ENCODE measurements at places on chromosomes 5 and 9.
A peak's percentile ranks its signal among the peaks of the same experiment; 100 is the strongest.

DNA sequence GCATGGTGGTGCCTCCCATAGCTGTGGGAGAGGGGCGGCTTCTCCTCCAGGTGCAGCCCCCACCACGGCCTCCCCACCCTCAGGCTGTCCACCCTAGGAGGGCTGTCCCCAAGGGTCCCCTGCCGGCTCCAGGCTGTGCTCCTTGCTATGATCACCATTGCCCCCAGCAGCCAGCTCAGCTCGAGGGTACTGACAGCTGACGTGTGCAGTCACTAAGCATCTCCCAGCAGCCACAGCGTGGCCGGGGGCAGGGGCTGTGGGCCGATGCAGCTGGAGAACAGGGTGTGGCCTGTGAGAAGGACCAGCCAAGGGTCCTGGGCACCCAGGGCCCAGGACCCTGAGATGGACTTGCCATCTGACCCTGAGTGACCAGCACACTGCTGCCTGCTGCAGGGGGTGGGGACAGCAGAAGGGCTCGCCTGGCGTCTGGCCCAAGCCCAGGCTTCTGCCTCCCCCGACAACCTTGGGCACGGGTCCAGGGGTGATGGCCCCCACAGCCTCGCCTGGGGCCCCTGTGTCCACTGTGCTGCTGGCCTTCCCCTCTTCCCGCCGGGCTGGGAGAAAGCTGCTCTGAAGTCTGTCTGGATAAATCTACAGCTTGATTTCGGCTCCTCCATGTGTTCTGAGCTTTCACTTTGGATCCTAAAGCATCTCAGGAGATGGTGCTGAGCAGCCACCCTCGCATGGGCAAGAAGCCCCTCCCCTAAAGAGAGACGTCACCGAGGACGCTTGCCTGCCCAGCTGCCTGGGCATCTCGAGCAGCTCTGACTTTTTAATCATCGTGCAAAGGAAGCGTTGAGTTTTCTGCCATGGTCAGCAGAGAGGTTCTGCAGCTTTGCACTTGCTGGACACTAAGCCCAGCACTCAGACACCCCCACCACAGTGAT, 5.5 kb downstream of the KCNT1 start:
- no peak for DNase-seq

DNA sequence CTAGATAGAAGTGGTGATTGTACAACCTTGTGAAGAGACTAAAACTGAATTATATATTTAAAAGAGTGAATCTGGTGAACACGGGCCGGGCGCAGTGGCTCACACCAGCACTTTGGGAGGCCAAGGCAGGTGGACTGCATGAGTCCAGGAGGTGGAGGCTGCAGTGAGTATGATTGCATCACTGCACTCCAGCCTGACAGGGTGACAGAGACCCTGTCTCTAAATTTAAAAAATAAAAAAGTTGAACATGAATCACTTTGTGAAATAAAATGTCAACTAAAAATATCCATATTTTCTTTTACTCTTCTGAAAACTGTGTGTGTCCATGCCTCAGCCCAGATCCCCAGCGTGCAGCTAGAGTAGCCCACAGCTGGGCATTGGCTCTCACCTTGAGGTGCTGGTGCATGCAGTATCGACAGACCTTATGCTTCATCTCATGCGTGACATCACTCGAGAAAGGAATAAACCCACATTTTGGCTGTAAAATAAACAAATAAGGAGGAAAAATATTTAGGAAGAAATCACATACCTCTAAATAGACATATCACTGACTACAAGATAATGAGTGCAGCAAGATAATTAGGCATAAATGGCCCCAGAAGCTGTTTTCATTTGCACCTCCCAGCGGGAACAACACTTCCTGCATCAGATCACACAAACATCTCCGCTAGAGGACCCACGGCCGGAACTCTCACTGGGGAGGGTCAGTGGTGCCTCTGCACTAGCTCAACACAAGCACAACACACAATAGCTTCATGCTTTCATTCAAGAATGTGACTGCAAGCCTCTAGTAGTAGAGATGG, 22.1 kb downstream of the IPPK start:
- no peak for DNase-seq

GRCh38 chr9:21831841-21832509, 29.5 kb downstream of the MTAP start:
- DNase-seq = peak; percentile 91

GRCh38 chr9:130555968-130556367, 23.4 kb upstream of the FUBP3 start:
- DNase-seq = peak; percentile 40

GRCh38 chr9:130311408-130312140, 46.0 kb downstream of the HMCN2 start:
- no peak for DNase-seq

DNA sequence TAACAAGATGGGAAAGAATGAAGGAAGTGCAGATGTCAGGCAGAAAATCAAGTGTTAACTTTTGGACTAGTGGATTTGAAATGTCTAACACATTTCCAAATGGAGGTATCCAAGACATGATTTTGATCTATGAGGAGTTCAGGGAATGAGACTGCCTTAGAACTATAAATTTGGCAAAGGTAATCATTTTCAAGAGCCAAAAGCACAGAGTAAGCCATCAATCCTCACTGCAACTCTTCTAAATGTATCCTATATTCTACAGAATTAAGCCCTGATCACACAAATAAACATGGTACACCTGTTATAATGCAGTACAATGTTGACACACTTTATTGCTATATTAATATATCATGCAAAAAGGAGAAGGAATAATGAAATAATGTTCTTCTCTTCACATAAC, 55.6 kb downstream of the SETX start:
- DNase-seq = no peak

- peak; percentile 59 for DNase-seq
These were observed 49.2 kb downstream of the ANXA1 start for GRCh38 chr9:73200694-73201452.

DNA sequence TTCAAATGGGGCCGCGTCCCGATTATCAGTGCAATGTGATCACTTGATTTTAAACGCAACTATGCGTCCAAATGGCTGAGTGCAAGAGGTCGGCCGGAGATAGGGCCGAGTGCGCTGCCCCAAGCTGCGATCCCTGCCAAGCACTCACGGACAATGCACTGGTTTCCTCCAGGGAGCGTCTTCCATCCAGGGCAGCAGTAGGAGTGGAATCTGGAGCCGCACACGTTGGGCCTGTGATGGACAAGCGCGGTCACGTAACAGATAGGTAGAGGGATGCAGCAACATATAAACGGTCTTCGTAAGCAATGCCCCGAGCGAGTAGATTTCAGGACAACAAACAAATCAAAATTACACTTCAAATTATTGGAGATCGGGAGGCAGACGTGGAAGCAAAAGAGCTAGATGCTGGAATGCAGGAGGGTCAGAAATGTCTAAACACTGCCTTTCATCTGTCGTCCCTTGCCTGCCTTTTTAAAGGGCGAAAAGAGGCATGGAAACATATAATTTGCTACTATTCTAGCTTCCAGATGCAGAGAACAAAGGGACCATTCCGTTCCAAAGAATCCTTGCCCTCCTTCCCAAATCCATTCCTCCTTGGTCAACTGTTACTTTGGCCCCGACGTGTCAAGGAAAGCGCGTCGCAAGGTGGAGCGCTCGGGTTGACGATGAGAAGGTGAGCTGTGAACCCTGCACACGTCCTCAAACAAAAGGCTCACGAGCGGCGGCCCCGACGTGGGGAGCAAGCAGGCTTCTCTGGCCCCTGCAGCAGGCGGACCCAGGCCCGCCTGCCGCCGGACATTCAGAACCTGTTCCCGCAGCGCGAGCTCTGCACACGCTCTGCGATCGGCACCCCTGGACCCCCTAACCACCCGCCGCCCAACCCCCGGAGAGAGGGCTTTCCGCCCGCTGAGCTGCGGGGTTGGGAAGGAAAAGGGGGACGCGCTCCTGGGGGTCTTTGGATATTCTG, 1.5 kb downstream of the FBN2 start:
- peak; percentile 39 for DNase-seq

- DNase-seq = no peak
These were observed 34.0 kb downstream of the DAP start for GRCh38 chr5:10726913-10727517.

DNA sequence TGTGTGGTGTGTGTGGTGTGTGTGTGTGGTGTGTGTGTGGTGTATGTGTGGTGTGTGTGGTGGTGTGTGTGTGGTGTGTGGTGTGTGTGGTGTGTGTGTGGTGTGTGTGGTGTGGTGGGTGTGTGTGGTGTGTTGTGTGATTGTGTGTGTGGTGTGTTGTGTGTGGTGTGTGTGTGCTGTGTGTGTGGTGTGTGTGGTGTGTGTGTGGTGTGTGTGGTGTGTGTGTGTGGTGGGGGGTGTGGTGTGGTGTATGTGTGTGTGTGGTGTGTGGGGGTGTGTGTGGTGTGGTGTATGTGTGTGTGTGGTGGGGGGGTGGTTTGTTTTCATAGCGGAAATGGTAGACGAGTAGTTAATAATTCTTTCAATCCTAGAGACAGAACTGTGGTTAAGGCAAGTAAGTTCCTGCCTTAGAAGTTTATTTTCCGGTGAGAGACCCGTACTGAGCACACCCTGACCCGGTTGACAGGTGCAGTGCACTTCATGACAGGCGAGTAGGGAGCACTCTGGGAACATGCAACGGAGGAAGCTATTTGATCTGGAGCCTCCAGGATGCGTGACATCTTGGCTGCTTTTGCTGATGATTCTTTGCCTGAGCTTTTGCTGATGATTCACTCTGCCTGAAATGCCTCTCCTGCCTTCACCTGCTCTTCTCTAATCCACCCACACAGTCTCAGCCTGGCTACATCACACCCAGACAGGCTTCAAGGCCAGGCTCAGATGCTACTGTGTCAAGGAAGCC, 21.7 kb upstream of the FAT2 start:
- DNase-seq = no peak

GRCh38 chr9:137191691-137192447, 3.4 kb downstream of the SSNA1 start:
- DNase-seq = no peak

DNA sequence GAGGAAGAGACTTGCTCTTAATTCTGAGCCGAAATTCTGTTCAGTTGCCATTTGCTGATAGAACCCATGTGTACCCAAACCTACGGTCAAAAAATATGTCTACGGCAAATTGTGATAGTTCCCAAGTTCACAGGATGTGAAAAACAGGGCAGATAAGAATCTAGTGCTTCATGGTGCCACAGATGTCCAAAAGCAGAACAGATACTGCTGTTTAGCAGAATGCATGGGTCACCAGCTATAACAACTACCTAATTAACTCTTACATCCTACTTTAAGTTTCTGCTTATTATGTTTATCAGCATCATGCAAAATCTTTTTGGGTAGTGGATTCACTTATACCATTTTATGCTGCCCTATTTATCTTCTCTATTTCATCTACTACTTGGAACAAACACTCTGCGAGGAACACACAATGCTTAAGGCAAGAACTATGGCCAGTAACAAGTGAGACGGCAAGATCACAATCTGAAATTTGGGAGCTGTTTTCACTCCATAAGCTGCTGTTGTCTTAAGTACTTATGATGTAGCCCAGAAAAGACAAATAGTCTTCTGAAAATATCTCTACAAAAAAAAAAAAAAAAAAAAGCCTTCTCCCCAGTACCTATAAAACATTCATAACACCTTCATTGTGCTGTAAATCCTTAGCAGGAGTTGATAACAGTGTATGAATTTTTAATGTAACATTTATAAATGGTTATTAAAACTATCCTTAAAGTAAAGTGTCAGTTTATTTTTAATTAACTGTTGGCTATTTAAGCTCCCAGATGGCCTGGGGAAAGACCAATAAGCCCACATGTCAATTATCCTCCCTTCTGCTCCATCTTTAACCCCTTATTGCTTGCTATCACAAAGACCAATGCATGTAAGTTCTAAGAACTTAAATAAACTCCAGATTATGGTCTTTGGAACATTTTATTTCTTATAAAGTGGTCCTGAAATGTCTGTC, 232.3 kb downstream of the TLR4 start:
- DNase-seq = no peak

DNA sequence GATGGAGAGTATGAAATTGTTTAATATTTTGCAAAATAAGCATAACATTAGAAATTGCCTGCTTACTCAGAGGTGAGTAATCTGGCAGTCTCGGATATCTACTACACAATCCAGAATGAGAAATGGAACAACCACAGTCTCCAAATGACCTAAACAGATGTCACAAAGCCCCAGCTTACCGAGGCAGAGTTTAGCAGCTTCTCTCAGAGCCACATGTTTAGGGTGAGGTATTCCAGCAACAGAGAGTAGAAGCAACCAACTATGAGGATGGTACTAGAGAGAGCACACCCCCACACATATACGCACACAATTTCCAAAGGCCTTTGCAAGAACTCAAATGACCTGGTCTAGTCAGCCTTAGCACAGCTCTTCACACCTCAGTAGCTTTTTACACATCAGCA, 122.7 kb upstream of the LPAR1 start:
- peak; percentile 97 for DNase-seq

DNA sequence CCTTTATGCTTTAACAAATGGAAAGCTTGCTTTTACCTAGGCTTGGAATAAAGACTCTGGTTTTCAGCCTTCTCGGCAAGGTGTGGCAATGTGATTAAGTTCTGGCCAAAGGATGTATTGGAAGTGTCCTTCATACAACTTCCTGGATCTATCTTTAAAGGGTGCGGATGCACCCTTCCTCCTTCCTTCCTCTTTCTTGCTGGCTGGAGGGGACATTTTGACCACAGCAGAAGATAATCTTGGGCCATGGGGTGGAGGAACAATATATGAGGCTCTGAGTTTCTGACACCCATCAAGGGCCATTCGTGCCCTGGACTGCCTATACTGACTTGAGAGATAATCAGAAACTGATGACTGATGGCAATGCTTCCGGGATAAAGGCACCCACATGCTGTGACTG, 145.7 kb downstream of the ACER2 start:
- no peak for DNase-seq

- DNase-seq = no peak
These were observed 146.0 kb upstream of the FBXL7 start for GRCh38 chr5:15354021-15354420.

DNA sequence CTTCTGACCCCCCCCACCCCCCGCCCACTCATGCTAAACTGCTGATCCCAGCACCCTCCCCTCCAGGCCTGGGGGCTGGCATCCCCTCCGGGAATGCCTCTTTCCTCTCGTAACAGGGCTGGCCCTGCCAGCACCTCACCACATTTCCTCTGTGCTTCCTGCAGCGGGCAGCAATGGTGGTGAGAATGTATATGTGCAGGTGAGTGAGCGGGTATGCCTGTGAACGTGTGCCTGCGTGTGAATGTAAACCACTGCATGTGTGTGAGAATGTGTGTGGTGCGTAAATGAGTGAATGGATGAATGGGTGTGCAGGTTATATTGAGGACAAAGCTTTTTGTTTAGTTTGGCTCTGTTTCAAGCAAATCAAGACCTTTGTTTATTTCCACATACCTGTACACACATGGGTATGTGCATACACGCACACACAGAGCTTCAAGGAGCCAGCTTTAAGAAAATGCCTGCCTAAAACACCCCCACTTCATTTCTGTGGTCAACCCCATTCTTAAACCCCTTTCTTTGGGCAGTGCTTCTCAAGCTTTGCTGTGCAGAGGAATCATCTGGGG, 95.7 kb upstream of the SHB start:
- DNase-seq = no peak

- no peak for DNase-seq
These were observed 10.0 kb upstream of the SLCO4C1 start for GRCh38 chr5:102306121-102306520.

DNA sequence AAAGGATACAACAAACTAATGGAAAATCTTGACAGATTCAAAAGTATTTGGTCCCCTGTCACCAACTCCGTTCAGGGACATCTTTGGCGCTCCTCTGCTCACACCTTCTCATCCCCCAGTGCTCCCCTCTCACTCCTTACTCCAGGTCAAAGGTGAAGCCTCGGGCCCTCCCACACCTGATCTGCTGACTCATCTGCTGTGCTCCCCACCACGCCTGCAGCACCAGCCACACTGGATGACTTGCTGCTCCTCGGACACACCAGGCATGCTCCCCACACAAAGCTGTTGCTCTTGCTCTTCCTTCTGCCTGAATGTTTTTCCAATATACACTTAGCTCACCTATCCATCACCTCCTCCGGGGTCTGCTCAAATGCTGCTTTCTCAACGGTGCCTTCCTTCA, 123.4 kb downstream of the ESM1 start:
- DNase-seq = no peak

Data from fibroblast of mammary gland (primary cell).